ENCODE measurements at places on chromosomes 6 and 20.
A peak's percentile ranks its signal among the peaks of the same experiment; 100 is the strongest.

DNA sequence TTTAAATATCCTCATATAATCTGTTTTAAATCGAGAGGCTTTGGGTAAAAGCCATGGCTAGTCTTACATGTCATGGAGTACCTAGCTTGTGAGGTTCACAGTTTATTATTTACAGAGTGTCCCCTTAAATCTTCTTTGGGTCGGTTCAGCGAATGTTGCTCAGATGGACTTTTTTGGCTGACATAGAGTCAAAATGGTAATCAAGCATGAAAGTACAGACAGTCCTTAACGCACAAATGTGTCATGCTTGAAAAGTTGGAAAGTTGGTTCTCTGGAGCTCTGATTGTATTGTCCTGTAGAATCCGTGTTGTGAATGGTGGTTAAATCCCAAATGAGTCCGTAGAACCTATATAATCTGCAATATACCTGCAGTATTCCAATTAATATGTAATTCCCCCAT, 22.0 kb downstream of the PTPN1 start:
- no peak for DNase-seq

GRCh38 chr20:9617940-9618339, 103.5 kb downstream of the LAMP5 start:
- DNase-seq = no peak

DNA sequence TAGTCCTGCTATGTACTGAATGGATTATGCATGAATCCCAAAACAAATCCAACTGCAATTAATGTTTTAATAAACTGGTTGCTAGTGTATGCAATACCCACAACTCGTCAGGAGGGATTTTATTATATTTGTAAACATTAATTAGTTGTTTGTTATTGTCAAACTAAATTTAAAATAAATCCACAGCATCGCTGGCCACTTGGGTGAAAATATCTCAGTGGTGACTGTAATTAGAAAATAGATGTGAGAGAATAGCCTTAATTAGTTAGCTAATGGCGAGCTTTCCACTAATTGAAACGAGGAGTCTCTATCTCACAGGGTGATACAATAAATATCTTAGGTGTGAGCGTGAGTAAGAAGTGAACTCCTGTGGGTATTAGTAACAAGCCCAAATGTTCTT, 176.8 kb downstream of the LINC00237 start:
- DNase-seq = no peak

DNA sequence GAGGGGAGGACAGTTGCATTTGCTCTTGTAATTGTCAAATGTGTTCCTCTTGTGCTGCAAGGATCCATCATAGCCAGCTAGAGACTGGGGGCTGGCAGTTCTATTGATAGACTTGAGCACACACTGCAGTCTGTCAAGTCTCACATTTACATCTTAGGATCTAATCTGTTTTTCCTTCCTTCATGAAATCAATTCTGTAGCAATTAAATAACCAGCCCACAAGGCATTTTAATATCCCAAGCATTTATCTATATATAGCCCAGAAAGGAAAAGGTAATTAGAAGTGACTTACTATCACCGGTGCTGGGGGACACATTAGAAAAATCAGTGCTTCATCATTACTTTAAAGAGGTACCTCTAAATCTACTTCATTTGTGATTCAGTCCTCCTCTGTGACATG, 143.0 kb upstream of the STXBP5 start:
- DNase-seq = no peak

DNA sequence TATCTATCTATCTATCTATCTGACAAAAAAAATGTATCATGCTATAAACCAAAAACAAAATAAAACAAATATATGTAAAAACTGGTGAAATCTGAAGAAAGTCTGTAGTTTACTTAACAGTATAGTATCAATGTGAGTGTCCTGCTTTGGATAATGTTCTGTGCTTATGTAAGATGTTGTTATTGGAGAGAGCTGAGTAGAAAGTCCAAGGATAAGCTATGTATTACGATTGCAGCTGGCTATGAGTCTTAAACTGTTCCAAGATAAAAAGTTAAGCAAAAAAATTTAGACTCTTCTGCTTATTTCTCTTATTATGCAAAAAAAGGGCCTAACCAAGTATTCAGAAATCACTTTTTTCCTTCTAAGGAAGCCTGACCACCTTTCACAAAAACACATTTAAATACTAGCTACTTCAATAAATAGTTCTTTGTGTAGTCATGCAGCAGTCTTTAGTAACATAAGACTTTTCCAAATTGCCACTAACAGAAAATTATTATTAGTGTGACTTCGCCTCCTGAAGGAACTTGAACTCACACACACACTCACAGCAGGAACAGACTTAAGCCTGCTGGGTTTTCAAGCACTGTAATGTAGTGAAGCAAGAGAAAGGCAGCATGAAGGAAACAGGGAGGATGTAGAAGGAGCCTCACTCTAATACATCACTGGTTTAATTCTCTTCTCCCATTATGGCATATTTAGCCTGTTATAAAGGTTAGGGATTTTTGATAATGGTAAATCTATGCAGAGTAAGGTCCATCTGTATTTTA, 265.8 kb upstream of the GJE1 start:
- DNase-seq = no peak

GRCh38 chr6:20124545-20124944, 87.7 kb downstream of the MBOAT1 start:
- no peak for DNase-seq

- no peak for DNase-seq
Measured at GRCh38 chr6:52407467-52407866, 12.7 kb upstream of the EFHC1 start.

GRCh38 chr6:123053602-123054225, 57.7 kb downstream of the CLVS2 start:
- no peak for DNase-seq

DNA sequence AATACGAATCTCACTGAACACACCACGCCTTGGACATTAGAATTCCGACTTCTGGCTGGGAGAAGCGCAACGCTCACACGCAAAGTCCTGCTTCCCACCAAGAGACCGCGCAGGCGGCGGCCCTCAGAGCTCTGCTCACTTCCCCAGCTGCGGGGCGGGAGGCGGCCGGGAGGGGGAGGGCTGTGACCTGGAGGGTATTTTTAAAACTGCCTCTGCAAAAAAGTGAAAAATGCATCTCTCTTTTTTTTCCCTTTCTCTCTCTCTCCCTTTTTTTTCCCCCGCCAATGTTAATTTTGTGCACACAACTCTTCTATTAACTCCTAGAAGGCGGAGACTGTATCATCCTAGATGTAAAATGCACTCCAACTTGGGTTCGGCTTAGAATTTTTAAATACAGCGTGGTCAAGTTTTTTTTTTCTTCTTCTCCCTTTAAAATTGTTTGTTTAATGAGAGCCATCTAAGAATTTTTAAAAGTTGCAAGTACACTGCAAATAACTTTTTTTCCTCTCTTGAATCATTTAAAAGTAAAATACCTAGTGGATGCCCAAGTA, 66.4 kb downstream of the STX11 start:
- peak; percentile 51 for DNase-seq

- DNase-seq = no peak
Measured at GRCh38 chr6:158206740-158207421, 38.7 kb downstream of the GTF2H5 start.

DNA sequence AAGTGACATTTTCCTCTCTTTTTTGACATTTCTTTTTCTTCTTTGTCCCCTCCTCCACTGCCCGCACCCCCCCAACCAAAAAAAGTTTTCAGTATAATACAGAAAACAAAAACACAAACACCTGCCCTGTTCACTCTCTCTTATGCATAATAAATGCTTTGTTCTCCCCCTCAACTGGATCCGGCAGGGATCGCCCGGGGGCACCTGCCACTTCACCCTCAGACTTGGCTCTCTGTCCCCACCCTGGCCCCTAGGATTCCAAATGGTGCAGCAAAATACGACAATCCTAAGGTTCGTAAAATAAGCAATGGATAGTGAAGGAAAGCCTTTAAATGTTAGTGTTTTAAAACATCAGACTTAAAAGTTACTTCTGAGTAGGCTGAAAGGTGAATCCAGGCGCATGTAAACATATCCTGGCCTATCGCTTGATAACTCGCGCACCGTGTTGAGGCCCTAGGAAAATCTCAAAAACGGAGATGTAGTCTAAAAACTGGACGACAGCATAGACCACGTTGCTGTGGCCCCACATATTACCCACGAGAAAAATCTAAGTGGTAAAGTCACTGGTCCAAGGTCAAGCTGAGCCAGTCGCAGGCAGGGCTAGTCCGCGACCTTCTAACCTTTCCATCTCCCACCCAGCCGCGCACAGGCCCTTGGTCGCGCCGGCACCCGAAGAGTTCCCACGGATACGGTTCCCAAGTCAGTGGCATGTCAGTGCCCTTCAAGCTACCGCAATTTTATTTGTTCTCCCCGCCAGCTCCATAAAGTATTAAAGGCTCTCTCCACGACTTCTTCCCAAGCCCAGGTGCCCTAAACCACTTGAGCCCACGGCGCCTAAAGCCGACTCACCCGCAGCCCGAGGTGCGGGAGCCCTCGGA, 130.8 kb downstream of the OGFRL1 start:
- no peak for DNase-seq

DNA sequence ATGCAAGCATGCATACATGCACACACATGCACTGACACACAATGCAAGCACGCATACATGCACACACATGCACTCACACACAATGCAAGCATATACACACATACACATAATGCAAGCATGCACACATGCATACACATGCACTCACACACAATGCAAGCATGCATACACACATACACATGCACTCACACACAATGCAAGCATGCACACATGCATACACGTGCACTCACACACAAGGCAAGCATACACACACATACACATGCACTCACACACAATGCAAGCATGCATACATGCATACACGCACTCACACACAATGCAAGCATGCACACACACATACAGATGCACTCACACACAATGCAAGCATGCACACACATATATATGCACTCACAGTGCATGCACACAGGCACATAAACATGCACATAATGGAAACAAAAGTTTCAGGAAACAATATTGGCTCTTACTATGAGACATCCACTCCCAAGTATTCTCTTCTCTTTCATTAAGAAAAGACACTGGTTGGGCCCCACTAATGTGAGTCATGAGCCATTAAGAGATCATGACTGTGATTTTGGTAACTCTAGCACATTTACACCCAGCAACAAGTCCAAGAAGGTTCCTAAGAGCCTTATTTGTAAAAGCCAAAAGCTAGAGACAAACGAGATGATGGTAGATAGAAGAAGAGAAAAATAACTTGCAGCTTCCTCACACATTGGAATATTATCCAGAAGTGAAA, 22.2 kb downstream of the APCDD1L start:
- no peak for DNase-seq

GRCh38 chr6:77650098-77650663, 2.7 kb upstream of the MEI4 start:
- no peak for DNase-seq

DNA sequence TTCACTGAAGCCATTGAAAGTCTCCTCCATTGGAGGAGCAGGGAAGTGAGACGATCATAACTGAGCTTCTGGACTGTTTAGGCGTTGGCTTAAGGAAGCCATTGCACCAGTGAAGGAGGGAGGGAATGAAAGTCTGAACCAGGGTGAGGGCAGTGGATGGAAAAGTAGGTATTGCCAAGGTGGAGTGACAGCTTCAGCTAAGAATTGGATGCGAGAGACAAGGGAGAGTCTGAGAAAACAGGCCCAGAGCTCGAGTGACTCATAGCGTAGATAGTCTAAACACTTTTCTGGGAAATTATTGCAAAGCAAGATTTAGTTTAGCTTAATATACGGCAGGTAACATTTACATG, 4.5 kb downstream of the DSP start:
- no peak for DNase-seq

DNA sequence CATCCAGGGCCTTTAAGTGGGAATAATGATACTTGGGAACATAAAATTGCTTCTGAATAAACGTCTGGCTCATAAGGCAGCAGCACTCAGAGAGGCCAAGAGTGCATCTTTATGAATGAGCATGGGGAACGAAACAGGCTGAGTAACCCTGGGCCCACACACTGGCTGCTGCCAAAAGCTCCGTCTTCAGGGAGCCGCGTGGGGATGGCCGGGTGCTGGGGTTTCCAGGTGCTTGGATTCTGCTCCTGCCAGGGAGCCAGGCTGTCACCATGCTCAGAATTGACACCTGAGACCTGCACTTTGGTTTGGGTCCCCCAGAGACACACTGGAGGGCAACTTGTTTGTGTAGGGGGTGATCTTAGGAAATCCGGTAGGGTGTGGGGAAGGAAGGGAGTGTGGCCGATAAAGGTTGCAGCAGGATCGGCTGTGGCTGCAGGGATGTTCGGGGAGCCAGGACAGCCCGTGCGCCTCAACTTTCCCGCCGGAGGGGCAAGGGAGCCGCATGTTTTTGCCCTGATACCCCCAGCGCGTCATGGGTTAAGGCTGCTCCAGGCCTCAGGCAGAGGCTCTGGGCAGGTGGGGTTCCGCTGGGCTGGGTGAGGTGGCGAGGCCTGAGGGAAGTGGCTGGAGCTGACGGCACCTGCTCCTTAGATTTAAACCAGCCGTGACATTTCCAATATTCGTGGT, 101.8 kb downstream of the YTHDF1 start:
- no peak for DNase-seq

GRCh38 chr20:21713470-21713869, 8.0 kb downstream of the PAX1 start:
- no peak for DNase-seq

- no peak for DNase-seq
Measured at GRCh38 chr6:156910938-156911337, 133.8 kb downstream of the ARID1B start.

DNA sequence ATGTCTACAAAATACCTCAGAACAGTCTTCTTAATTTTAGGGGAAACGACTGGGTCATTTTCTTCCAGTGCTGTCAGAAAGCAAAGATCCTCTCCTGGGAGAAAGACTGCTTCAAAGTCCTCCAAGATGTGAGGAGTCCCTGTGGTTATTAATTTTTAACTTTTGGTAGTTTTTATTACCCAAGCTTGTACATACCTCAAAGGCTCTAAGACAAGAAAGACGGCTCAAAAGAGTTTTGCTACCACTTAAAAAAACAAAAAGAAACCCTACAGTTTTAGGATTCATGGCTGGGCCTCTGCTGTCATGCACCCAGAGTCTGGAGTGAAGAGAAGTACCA, 56.1 kb upstream of the APCDD1L start:
- no peak for DNase-seq

DNA sequence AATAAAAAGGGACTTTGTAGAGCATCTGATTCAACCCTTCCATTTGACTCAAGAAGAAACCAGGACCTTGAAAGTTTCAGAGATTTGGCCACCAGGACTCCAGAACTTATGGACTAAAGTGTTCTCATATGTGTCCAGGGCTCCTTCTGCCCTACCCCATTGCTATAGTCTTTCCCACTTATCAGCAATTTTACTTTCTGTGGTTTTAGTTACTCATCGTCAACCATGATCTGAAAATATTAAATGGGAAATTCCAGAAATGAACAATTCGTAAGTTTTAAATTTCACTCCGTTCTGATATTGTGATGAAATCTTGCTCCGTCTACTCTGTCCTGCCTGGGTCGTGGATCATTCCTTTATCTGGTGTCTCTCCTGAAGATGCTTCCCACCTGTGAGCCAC, 259.8 kb downstream of the PHACTR1 start:
- DNase-seq = no peak

GRCh38 chr6:166253281-166253681, 54.9 kb downstream of the PRR18 start:
- DNase-seq = no peak

Data from activated naive CD8-positive, alpha-beta T cell treated with anti-CD3 and anti-CD28 coated beads, Interleukin-2, amount 50 U/mL, for 16 hours (primary cell).